Right kidney (tissue), 9 donors: ENCODE measurements at places on chromosomes 2 and 18.

DNA sequence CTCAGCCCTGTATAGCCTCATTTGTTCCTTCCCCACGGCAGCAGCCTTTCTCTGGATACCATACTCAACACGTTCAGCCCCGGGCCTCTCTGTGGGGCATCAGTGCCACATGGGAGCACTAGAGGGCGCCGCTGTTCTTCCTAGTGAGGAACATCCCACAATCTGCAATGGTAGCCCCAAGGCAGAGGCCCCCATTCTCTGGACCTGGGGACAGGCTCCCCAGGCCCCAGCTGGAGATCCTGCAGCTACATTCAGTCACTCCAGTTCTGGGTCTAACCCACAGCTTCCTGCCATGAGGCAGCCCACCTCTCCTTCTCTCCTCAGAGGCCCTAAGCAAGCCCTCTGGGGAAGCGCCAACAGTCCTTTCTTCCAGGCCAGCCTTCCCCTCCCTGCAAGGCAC lies 14.2 kb upstream of the SFXN5 start:
- peak; percentile 71 for DNase-seq

DNA sequence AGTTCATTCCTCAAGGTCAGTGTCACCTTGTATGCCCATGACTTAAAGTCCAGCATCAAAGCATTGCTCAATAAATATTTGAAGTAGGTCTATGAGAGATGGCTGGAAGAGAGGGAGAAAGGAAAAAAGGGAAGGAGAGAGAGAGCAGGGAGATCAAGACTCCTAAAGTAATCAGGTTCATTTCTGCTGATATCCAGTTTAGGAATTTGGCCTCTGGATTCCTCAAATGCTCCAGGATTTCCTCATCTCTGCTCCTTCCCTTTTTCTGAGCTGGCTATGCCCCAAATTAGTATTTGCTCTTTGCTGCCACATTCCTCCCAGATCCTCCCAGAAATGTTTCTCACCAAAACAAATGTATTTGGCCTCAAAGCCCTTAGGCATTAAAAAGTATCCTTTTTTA lies 739.4 kb upstream of the CHAC2 start:
- DNase-seq = no peak

GRCh38 chr2:40466935-40467572 lies 15.2 kb upstream of the SLC8A1 start:
- DNase-seq = no peak

- no peak for DNase-seq
These were observed 39.4 kb downstream of the CMPK2 start for GRCh38 chr2:6826081-6826913.

- no peak for DNase-seq
These were observed 155.6 kb upstream of the CCDC195 start for GRCh38 chr2:224871813-224872212.

GRCh38 chr2:195164930-195165329 lies 492.1 kb upstream of the SLC39A10 start:
- no peak for DNase-seq

DNA sequence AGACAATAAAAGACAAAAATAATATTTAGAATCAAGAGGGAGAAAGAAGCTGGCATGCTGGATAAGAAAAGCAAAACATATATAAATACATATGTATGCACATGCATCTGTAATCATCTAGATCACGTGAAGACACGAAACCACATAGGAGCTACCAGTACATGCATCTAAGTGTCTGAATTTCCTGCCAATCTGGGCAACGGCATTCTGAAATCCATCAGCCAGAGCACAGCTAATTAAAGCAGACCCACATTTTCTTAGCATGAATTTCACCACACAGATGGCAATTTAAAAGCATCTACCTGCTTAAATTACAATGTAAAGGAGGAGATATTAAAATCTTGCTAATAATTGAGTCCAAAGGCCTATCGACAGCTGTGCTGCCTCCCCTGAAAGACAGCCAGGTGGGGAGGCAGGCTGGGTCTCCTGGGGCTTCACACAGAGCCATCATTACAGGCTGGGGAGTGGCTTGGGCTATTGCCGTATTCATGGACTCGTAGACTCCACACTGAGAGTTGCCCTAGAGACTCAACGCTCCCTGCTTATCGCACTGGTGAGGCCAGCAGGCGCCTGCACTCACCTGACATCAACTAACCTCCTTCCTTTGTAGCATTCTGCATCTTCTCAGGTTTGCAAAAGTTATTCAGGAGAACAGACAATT lies 272.5 kb upstream of the PXDN start:
- no peak for DNase-seq

DNA sequence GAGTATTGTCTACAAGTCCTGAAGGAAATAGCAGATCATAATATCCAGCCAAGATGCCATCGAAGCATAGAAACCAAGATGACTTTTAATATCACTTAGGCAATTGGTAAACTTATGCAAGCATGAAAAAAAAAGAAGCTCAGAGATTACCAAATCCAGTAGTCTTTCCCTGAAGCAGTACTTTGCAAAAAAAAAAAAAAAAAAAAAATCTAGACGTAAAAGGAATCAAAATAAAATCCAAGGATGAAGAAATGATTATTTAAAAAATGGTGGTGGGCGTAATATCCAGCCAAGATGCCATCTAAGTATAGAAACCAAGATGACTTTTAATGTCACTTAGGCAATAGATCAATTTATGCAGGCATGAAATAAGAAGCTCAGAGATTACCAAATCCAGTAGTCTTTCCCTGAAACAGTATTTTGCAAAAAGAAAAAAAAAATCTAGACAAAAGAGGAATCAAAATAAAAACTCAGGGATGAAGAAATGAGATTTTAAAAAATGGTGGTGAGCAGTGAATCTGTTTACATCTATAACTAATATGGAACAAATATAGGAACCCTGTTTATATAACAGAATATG lies 108.8 kb downstream of the GYPC start:
- no peak for DNase-seq

DNA sequence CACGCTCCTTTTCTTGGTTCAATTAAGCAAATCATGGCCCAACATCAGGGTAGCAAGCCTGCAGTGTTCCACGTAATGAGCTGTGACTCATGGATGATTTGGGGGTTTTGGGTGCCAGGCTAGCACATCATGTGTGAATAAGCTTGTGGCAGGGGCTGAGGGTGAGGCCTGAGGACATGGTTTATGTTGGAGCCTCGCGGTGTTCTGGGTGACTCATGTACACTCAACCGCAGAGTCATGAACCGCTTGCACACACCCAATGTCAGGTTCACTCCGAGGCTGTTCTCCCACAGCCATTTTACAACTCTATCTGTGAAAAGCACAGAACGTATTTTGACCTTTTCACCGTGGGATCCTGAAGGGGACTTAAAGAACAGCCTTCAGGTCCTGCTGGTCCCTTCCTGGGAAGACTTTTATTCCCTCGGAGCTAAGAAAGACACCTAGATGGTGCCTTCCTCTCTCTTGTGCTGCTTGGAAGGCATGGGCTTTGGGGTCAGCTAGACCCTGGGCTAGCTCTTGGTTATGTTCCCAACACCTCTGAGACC lies 139.9 kb upstream of the ZEB2 start:
- no peak for DNase-seq

- no peak for DNase-seq
These were observed 5.4 kb downstream of the BOLA3 start for GRCh38 chr2:74142340-74142739.

GRCh38 chr2:119289093-119289492 lies 65.5 kb downstream of the STEAP3 start:
- no peak for DNase-seq

GRCh38 chr2:233264667-233265066 lies 13.2 kb downstream of the ATG16L1 start:
- no peak for DNase-seq

DNA sequence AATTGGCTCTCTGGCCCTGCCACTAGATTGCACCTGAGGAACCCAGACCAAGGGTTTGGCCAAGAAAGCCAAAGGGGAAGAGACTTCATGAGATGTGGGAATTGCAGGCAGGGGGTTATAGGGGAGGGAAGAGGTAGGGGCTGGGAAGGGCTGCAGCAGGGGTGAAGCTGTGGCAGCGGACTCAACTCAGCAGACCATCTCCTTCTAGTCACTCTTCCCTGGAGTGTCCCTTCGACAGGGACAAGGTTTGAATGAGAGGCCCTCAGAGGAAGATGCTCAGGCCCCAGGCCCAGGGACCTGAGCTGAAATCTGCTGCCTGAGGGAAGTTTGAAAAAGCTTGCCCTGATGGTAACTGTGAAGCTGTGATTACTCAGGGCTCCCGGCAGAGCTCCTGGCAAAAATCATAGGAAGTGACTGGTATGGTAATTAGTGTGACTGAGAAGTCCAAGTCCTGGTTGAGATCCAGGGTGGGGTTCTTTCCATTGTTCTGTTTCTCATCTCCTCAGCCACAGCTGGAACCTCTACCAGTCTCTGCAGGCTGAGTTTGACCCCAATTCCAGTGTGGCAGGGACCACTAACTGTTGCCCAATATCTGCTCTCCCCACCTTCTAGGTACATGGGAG lies 300.9 kb downstream of the CYP26B1 start:
- DNase-seq = no peak

DNA sequence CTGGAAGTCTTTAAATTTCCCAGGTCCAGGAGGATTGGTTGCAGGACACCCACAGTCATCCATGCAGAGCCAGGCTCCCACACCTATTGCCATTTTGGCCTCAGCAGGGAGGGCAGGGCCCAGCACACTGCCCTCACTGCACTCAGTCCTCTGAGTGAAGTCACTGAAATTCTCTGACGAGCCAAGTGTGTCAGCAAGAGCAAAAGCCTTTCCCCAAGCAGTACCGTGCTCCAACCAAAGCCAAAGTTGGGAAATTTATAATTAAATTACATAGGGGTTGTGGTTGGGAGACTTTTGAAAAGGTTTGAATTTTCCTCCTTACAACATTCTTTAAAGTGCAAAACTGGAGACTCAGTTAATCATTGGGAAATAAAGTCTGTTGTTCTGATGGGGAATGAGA lies 98.5 kb upstream of the CD226 start:
- no peak for DNase-seq

- DNase-seq = no peak
These were observed 131.4 kb downstream of the ACOXL start for GRCh38 chr2:110863726-110864125.

DNA sequence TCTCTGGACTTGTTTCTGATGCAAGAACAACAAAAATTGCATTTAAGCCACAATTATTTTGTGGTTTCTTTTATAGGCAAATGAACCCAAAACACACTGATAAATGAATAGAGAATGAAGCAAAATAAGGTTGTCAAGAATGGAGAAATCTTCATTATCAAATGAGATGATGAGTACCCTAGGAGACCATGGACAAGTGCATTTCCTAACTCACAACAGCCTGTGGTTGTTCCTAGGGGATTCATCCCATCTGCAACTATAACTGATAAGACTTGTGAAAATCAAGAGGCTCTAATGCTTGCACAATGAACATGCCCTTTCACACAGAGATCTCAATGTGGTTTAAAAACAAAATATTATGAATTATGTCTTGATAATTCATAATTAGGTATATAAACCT lies 159.9 kb downstream of the PDE1A start:
- DNase-seq = no peak

DNA sequence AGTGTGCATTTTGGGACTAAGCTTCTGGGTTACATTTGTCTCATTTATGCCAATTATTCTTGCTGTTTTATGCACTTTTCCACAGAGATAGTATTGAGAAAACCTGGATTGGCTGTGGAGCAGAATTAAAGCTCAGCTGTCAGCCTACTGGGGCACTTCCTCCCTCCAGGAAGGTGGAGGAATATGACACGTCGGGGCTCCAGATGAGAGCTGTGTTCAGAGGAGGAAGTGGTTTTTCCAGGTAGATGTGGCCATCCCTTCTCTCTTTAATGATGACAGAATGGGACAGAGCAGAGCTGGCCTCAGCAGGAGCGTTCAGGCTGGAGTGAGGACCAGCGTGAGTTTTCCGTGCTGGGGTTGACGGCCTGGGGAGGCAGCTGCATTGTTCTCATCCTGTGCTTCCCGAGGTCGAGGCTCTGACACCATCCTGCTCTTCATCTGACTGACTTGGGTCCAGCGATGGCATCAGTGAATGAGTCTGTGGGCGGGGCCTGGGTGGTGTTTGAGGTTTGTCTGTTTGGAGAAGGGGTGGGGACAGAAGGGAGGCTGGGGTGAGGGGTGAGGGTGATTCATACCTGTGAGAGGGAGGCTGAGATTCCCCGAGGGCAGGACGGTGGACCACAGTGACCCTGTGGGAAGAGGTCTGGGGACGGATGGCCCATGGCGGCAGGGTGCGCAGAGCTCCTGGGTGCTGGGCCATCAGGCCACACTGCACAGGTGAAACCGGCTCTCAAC lies 207.0 kb downstream of the LDLRAD4 start:
- no peak for DNase-seq

DNA sequence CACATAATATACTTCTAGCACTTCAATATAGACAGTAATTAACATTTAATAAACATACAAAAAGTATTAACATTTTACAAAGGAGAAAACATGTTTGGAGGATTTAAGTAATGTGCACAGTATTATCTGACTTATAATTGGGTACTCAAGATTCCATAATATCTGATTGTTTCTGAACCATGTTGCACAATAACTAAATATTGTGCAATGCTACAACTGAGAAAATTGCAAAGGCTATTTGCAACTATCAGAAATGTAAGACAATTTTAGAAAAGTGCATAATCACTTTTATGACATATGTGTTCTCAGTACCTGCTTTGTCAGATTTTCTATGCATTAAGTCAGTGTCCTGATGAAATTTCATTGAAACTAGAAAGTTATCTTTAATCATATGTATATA lies 934.6 kb downstream of the SOCS6 start:
- no peak for DNase-seq

GRCh38 chr18:11005528-11005927 lies 143.8 kb downstream of the PIEZO2 start:
- no peak for DNase-seq

DNA sequence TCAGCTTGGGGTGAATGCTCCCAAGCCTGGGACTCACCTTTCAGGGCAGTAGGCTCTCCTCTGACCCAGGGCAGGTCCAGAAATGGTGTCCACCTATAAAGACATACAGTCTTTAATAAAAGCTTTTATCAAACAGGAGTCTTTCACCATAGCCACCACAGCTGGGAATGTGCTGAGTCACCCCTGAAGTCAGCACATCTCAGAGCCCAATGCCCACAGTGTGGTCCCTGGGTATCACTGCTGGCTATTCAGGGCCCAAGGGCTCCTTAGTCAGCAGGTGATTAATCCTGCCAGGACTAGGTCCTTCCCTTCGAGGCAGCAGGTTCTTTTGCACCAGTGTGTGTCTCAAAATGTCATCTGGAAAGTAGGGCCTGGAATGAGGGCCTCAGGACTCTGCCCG lies 181.9 kb downstream of the MEMO1 start:
- no peak for DNase-seq

- no peak for DNase-seq
These were observed 815.2 kb downstream of the ERBB4 start for GRCh38 chr2:211723398-211723797.

- DNase-seq = no peak
These were observed 134.3 kb upstream of the DSEL start for GRCh38 chr18:67650686-67651385.

- DNase-seq = peak; percentile 61
These were observed 54.5 kb downstream of the SIGLEC15 start for GRCh38 chr18:45879681-45880655.
